ENCODE measurements at places on chromosomes 1 and 21.

DNA sequence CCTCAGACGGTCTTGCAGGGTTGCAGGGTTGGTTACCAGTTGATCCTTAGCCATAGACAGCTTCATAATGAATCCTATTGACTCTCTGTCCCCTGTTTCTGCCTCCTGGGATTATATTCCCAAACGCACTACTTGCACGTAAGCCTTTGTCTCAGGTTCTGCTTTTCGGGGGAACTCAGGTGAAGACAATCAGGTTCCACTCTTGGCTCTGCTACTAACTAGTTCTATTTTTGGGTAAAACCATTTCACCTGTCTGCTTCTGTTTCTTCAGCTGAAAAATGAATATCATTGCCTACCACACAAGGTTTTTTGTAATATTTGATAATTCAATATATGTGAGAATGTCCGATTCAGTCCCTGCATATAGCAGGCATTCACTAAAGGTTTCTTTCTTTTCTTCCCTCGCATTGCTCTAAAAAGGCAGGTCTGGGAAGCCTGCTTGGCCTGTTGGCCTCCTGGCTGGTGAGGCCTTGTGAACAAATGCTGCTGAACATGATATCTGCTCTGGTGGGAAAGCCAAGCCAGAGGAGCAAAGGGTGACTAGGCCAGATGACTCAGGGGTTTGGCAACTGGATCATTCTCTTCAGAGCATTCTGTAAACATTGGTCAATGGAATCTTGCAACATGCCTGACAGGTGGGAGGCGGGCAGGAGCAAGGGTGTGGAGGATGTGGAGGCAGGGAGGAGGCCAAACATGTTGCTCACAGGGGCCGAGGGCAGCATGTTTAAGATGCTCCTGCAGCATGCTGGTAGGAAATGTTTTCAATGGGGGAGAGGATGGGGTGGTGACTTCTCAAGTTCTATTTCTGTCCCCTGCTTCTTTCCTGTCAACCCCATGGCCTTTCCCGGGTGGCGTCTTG, 23.8 kb downstream of the IER5 start:
- no peak for DNase-seq

- peak; percentile 57 for DNase-seq
Measured at GRCh38 chr1:46477153-46477929, 12.3 kb upstream of the DMBX1 start.

- no peak for DNase-seq
Measured at GRCh38 chr1:68828013-68828412, 331.1 kb upstream of the DEPDC1 start.

DNA sequence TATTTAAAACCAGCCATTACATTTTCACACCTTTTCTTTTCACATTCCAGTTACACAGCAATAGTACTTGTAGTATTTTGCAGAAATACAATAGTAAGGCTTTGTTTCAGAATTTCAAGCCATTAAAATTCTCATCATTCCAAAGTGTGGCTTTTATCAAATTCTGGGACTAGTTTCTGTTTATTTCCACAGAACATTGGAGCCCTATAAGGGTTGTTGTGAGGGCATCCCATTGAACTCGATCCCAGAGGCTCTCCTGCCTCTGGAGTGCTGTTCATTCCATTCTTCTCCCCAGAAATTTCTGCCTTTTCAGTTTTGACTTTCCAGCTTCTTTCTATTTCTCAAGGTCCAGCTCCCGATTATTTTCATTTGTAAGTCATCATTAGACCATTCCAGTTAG, 645.5 kb downstream of the ADGRL2 start:
- DNase-seq: no peak

GRCh38 chr1:199308349-199308846, 669.6 kb downstream of the PTPRC start:
- no peak for DNase-seq

GRCh38 chr1:93504247-93505033, 56.5 kb downstream of the FNBP1L start:
- no peak for DNase-seq

DNA sequence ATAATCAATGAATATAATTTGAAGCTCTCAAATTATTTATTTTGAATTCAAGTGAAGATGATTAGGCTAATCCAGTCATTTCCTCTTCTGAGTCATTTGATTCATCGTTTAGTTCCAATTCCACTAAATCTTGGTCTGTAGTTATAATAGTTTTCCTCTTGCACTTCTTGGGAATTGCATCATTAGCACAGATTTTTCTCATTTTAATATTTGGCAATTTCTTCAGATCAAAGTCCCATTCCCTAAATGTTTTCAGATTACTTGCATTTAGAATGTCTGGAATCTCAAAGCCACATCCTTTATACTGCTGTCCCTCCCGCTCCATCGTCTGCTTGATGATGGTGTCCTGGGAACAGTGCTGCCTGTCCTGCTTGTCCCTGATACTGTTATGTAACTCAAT, 43.5 kb downstream of the MAST2 start:
- no peak for DNase-seq

DNA sequence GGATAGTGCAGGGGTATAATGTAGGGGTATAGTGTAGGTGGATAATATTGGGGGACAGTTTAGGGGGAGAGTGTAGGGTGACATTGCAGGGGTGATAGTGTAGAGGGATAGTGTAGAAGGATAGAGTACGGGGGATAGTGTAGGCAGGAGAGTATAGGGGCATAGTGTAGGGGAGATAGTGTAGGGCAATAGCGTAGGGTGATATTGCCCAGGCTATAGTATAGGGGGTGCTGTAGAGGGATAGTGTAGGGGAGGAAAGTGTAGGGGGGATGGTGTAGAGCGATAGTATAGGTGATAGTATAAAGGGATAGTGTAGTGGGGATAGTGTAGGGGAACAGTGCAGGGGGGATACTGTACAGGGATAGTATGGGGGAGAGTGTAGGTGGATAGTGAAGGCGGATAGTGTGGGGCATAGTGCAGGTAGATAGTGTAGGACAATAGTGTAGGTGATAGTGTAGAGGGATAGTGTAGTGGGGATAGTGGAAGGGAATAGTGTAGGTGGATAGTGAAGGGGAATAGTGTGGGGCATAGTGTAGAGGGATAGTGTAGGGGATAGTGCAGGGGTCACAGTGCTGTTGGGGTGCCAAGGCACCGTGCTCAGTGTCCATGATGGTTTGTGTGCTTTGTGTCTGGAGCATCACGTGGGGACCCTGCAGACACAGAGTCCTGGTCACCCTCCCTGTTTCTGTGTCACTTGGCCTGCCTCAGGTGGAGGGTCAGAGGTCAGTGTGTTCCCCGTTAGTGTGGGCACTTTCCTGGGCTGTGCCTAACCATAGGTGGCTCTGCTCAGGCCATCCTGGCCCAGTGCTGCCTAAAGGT, 10.5 kb upstream of the ARF1 start:
- no peak for DNase-seq

- no peak for DNase-seq
Measured at GRCh38 chr1:162055062-162055461, 14.4 kb upstream of the NOS1AP start.

GRCh38 chr1:228853191-228853590, 117.9 kb downstream of the RHOU start:
- DNase-seq: no peak

- no peak for DNase-seq
Measured at GRCh38 chr21:41624674-41625310, 116.8 kb upstream of the TMPRSS2 start.

DNA sequence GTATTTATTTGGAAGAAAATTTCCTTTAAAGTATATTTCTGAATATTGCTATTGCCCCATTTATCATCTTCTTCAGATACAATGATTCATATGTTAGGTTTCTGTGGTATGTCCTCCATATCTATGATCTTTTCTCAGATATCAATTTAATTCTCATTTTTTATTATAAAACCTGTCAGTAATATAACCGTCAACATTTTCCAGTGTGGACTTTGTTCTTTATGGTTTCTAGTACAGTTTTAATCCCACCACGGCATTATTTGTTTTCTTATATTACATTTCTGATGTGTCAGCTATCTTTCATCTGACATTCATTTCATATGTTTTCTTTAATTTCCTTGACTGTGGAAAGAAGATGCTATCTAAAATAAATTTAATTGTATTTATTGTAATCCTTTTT, 97.9 kb downstream of the PLPPR5 start:
- DNase-seq: no peak

DNA sequence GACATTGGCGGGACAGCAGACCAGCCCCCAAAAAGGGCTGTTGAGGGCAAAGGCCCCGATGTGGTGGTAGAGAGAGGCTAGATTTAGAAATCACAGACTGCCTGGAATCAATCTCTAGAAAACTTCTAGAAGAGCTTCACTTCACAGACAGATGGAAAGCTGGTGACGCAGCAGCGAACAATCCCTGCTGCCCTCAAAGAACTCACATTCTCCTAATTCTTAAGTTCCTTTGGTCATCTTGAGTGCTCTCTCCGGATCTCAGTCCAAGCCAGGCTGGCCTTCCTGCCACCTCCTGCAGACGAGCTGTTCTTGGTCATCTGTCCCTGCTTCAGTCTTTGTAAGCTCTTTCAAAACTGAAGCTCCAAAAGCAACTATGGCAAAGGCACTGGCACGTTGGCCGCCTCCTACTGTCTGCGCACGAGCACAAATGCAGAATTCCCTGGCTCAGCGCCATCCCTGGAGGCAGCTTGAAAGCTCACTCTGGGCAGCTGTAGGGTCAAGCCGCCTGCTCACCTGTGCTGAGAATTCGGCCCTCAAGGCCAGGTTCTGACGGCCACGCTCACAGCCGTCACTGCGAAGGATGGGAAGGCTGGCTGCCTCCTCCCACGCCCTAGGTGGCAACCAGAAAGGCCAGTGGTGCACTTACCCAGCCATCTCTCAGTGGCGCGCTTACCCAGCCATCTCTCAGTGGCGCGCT, 110.6 kb downstream of the NPHP4 start:
- DNase-seq: no peak

DNA sequence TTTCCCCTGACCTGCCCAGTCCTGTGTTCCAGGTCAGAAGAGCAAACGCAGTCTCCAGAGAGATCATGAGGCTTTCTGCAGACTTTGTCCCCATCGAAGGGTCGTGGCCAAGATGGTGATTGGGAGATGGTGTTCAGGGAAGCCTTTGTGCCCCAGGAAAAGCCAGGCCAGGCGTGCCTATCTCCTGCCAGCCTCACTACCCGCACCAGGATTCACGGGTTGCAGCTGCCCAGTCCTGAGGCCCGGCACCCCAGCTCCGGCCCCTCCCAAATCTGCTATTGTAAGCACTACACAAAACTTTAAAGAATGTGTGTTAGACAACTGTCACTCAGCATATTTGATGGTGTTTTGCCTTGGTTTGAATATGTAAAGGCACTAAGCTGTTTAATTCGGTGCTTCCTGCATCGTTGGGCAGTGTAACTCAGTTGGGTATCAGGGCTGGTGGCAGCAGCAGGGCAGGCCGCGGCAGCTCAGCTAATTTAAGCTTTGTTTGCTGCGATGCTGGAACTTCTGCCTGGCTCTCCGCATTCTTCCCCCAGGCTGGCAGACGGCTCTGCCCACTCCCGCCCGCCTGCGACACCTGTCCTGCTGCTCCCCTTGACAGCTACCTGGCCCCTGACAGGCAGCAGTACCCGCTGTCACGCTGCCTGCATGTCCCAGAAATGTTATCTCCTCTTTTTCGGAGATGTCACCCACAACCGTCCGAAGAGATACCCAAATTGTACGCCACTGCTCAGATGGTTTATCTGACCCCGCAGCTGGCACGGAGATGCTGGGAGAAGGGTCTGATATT, 209.0 kb upstream of the VAMP3 start:
- no peak for DNase-seq

DNA sequence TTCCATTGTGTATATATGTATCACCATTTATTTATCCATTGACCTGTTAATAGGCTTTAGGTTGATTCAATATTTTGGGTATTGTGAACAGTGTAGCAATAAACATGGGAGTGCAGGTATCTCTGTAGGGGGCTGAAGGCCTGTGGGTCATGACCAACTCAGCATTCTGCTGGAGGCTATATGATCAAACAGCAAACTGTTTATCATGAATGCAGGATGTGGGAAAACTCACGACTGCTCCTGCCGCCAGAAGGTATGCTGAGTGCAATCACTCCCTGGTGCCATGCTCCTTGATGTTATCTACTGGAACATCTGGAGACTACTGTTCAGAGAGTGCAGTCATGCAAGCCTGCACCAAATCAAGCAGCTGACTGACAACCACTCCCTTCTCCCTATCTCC, 275.2 kb downstream of the COL11A1 start:
- DNase-seq: no peak

Measured in activated CD8-positive, alpha-beta memory T cell treated with anti-CD3 and anti-CD28 coated beads for 4 hours (primary cell).